ENCODE measurements at places on chromosomes 7 and 10.

- no peak overlapping the region for H3K27ac ChIP-seq
- no peaks in the 10 kb centered on the region for H3K4me1 ChIP-seq
- peak; percentile 31 for DNase-seq
These were observed 321.9 kb downstream of the PTPRN2 start for GRCh38 chr7:158265743-158266080.

DNA sequence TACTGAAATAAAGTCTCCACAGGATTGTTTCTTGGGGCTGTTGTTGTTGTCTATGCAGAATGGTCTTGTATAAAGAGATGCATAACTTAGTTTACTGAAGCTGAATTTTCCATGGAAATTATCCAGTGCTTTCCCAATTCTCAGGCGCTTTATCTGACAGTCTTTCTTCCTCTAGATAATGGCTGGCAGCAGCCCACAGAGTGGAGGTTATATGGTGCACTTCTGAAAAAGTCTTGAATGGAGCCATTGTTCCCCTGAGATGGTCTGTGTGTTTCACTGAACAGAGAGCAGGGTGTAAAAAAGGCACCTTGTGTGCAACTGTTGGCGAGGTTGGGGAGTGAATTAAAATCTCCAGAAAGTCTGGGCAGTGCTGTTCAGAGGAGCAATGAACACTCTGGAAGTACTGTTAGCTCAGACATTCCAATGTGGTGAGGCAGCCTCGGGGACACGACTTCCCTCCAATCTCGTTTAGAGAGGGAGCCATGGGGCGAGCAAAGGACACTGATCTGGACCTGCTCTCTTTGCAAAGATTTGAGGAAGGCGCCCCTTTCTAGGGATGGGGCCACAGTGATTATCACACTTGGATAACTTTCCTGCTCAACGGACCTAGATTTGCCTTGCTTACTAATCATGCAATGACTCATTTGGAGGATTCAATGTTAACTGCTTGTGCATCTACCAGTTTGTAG lies 2.0 kb upstream of the PLCE1 start:
- DNase-seq = no peak
- H3K4me3 ChIP-seq = no peak overlapping the region
- peaks cover 29% of the 10 kb centered on the region for H3K27me3 ChIP-seq
- no peaks in the 10 kb centered on the region for H3K36me3 ChIP-seq

DNA sequence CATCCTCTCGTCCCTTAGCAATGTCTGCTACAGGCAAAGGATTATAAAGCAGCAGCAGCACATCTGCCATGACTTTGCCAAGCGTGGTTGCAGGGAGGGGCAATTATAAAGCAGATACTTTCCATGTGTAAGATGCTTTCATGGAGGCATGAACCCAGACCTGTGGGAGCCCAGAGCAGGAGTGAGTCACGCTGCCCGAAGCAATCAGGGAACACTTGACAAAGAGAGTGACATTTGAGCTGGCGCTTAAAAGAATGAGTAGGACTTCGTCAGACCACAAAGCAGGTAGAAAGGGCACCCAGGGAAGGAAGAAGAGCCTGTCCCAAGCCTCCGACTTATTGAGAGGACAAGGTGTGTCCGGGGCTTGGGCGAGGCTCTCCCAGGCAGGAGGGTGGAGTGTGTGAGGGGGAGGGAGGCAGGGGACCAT lies 147.2 kb downstream of the MYOF start:
- no peaks in the 10 kb centered on the region for H3K4me1 ChIP-seq
- peaks cover 75% of the 10 kb centered on the region for H3K36me3 ChIP-seq
- H3K27me3 ChIP-seq = no peaks in the 10 kb centered on the region
- no peak overlapping the region for H3K4me3 ChIP-seq
- H3K27ac ChIP-seq = no peak overlapping the region

DNA sequence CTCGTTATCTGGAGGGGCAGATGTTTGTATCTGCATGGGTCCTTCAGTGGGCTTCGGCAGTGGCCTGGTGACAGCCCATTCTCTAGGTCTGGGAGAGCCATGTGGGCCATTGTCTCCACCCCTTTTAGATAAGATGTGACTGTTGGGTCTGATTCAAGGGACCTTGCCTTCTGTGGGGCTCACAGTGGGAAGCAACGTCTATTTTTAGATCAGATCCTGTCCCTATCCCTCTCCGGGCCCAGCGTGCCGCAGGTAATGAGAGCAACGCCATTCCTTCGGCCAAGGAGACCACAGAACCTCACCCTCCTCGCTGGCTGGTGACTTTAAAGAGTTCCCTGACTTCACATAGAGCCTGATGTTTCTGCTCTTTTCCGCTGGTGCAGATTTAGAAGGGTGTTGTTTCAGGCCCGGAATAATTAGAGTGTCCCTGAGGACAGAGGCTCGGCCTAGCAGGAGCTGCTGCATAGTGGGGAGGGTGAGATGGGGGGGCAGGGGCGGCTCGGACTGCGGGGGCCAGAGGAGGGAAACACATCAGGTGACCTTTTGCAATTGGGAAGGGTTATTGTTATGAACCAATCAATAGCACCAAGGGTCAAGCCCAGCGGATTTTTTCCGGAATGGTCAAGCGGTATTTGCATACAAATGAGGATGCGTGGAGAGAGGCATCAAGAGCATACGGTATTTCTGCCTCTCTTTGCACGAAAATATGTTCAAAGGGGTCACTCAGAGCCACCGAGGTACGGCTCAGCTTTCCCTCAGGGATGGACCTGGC lies 503.0 kb upstream of the FOXK1 start:
- no peaks in the 10 kb centered on the region for H3K27me3 ChIP-seq
- no peak for DNase-seq
- H3K4me3 ChIP-seq = no peak overlapping the region

DNA sequence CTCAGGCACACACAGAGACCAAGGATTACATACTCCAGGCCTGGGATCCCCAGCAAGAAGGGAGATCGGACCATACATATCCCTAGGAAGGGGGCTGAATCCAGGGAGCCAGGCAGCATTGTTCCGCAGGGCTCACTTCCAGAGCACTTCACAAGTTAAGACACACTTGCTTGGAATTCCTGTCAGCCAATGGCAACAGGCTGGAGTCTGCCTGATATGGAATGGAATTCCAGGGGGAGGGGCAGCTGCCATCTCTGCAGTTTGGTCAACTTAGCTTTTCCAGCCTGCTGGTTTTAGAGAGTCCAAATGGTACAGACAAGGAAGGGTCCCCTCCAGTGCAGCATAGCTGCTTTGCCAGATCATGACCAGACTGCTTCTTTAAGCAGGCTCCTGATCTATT lies 290.0 kb upstream of the GLI3 start:
- no peak overlapping the region for H3K27ac ChIP-seq
- H3K36me3 ChIP-seq = no peaks in the 10 kb centered on the region
- no peak for DNase-seq
- no peak overlapping the region for H3K4me3 ChIP-seq
- H3K4me1 ChIP-seq = no peaks in the 10 kb centered on the region

- peaks cover 7% of the 10 kb centered on the region for H3K4me1 ChIP-seq
- no peaks in the 10 kb centered on the region for H3K36me3 ChIP-seq
- no peak overlapping the region for H3K27ac ChIP-seq
- DNase-seq = no peak
These were observed 51.0 kb downstream of the SKAP2 start for GRCh38 chr7:26813432-26813831.

- no peak overlapping the region for H3K27ac ChIP-seq
- no peaks in the 10 kb centered on the region for H3K36me3 ChIP-seq
- no peak overlapping the region for H3K4me3 ChIP-seq
- peaks cover 7% of the 10 kb centered on the region for H3K27me3 ChIP-seq
- no peaks in the 10 kb centered on the region for H3K4me1 ChIP-seq
- no peak for DNase-seq
These were observed 21.6 kb downstream of the ENO4 start for GRCh38 chr10:116870949-116871348.

DNA sequence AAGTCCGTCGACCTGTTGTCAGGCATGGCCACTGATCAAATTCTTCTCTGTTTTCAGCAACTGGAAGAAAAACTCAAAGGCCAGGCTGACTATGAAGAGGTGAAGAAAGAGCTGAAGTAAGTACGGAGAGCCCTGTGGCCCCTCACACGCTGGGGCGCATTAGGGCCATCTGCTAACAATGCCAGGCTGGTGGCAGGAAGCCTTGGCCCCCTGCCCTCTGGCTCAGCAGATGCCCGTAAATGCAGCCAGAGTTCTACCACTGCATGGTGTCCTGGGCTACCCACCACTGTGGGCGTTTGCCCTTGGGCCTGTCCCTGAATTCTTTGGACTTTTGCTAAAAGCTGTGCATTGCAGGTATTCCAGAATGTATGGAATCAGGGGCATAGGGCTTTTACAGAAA lies 96.9 kb upstream of the SH2B2 start:
- no peak overlapping the region for H3K4me3 ChIP-seq
- H3K27me3 ChIP-seq = no peaks in the 10 kb centered on the region
- no peaks in the 10 kb centered on the region for H3K4me1 ChIP-seq
- no peak for DNase-seq

DNA sequence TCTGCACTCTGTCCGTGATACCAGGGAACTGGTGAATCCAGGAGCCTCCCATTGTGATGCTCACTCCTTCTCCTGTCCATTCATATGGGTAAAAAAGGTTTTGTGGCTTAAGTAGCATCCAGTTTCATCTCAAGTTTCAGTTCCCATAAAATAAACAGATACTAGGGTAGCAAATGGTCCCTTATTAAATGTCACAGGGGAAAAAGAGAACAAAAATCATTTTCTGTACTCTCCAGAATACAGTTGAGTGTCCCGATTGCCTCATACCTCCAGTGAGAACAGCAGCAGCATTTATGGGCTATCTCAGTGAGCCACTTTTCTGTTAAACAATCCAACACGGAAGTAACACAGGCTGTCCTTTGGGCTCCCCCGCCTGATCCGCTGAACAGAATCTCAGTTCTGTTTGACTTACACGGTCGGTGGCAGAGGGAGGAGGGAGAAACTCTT lies 179.6 kb downstream of the CELF2 start:
- DNase-seq = peak; percentile 67
- H3K27me3 ChIP-seq = no peaks in the 10 kb centered on the region
- H3K36me3 ChIP-seq = peaks cover 38% of the 10 kb centered on the region
- H3K4me3 ChIP-seq = no peak overlapping the region

Measured in upper lobe of right lung (tissue), 1 donor.